ENCODE measurements at places on chromosomes 1 and 21.

DNA sequence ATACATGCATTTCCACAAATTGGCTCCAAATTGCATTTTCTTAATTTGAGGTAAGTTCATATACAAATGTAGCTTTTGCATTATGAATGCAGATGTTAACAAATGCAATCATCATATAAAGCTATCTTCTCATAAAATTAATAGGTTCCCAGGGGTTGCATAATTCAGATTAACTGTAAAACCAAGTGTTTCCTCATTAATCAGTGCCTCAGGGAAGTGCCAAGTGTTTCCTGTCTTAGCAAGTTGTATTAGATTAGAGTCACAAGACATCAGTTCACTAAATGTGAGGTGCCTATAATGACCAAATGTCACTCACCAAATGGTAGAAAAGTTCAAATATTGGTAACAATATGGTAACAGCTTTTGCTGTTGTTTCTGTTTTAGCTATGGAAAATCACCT is 140.8 kb downstream of the PTGER3 start:
- no peak for DNase-seq

DNA sequence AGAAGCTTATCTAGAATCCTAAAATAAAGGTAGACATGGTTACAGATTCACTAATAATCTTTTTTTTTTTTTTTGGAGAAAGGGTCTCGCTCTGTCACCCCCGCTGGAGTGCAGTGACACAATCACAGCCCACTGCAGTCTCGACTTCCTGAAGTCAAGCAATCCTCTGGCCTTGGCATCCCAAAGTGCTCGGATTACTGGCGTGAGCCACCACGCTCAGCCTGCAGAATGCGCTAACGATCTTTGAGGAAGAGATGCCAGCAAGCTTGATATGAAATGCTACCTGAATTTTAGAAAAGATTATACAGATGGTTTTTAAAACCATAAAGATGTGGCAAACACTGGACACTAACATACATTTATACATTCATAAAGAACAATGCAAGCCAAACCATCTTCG is 4.1 kb upstream of the GNPAT start:
- DNase-seq = no peak

GRCh38 chr1:245153081-245153551 is 1.7 kb upstream of the KIF26B start:
- DNase-seq = peak; percentile 80

DNA sequence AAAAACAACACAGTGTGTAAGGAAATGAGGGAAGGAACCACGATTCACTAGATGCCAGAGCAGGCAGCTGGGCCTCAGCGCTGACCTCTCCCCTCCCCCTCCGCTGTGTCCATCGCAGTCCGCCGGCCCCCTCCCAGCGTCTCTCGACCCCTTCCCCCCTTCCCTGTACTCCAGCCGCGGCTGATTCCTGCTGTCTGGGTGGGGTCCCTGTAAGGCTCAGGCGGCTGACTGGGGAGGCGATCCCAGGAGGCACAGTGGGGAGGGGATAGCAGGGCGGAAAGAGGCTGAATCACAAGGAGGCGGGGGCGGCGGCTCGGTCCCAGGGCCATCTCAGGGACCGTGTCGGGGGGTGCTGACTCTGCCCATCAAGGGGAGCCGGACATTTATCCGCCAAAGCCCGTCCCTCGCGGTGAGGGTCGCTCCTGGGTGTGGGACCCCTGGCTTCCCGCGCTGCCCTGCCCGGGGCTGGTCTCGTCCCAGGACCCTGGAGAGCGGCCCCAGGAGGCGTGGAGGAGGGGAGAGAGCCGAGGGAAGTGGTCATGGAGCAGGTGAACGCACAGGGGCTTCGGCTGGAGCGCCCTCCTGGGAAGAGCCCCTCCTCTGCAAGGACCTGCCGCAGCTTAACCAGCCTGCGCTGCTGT is 241.9 kb downstream of the PTPRU start:
- DNase-seq = no peak

GRCh38 chr1:89257041-89257440 is 15.6 kb downstream of the GBP5 start:
- no peak for DNase-seq

GRCh38 chr1:5651964-5652821 is 340.0 kb downstream of the NPHP4 start:
- no peak for DNase-seq

DNA sequence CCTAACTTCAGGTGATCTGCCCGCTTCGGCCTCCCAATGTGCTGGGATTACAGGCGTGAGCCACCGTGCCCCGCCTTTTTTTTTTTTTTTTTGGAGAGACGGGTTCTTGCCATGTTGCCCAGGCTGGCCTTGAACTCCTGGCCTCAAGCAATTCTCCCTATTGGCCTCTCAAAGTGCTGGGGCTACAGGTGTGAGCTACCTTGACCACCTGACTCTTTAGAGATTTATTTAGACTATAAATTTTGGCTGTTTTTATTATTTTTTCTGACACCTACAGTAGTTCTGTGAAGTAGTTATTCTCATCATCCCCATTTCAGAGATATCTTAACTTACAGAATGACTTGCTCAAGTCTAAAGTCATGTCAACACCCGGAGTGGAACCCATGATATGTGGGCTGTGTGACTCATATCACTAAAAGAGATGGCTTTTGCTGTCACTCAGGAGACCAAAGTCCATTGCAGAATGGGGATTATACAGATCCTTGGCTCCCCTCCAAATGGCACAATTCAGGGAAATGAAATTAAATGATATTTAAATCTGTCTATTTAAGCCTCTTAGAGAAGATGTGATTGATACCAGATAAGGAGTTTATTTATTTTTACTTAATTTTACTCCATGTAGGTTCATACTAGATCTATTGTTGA is 93.2 kb downstream of the CTH start:
- DNase-seq = no peak

GRCh38 chr1:208731981-208732821 is 488.0 kb upstream of the PLXNA2 start:
- DNase-seq = no peak

DNA sequence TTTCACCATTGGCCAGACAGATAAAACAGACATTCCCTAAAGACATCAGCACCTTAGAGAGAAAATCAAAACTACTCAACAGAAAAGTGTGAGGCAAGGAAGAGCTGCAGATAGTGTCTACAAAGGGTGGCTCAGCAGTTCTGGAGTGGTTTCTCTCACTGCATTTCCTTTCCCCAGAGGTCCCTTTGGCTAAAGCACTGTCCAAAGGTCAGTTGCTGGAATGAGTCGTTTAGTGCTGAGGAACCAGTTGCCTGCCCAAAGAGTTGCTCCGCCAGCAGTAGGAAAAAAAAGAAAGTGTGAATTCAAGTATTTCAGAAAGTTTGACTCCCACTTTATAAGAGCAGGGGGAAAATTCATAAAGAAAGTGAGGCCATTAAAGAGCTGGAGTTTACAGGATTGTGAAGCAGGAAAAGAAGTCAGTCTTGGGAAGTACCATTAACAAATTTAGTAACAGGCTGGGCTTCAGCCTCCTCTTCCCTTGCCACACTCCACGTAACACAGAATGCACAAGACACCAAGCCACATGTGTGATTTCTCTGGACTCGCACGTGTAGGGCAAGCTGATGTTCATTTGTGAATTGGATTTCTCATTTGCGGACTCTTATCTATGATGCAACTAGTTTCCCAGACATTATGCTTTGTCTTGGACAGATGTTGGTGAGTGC is 122.2 kb downstream of the RUNX1 start:
- no peak for DNase-seq

GRCh38 chr1:19619697-19620384 is 24.3 kb upstream of the NBL1 start:
- no peak for DNase-seq

GRCh38 chr1:54350360-54350759 is 55.8 kb downstream of the SSBP3 start:
- no peak for DNase-seq

GRCh38 chr1:231241750-231242149 is 738 bp downstream of the GNPAT start:
- peak; percentile 21 for DNase-seq

DNA sequence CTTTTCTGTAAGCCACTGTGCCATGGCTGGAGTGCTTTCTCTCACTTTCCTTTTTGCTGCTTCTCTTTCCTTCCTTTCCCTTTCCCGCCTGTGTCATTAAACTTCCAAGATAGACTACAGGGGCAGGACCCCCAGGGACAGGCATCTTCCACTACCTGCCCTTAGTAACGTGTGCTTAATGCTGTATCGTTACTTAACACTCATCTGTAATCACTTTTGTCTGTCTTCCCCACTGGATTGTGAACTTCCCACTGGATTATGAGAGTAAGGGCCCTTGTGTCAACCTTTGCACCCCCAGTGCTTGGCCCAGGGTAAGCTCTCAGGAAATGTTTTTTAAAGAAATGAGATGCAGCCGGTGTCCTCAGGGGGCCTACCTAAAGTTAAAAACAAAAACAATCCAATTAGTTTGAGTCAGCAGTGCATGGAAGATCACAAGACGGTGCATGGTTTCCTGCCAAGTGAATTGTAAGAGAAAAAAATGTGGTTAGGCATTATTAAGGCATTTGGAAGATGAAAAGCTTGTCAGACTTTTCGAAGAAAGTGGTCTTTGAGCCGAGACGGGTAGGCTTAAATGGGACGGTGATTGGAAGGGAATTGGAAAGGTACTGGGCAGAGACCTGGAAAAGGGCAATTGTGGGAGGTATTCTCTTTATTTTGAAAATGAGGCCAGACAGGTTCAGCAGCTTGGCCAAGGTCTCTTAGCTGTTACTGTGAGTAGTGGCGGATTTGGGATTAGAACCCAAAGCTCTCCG is 958 bp downstream of the LYPLAL1 start:
- no peak for DNase-seq

- DNase-seq = no peak
These were observed 888 bp upstream of the SNRPE start for GRCh38 chr1:203860396-203861025.

- no peak for DNase-seq
These were observed 36.2 kb downstream of the IL6R start for GRCh38 chr1:154441241-154441888.

- no peak for DNase-seq
These were observed 48.4 kb downstream of the JAK1 start for GRCh38 chr1:64917907-64918306.

DNA sequence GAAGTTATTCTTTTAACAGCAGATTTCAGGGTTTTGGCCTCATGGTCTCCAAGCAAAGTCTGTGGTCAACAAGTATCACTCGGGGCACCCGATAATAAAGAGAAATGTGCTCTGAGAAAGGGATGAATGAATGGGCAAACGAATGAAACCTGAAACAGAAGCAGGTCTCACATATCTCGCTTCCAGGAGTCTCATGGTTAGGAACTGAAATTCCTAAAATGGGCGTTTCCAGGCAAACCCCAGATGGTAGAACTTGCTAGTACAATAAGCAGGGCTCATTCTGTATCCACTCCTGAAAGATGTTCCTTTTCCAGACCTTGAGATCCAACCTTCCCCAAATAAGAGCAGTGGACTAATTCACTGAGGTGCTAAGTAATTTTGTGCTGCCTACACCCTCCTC is 87.2 kb downstream of the LAMC2 start:
- no peak for DNase-seq
